Type B pancreatic cell (in vitro differentiated cells): ENCODE measurements at places on chromosomes 2 and 18. TPM values are rescaled to one million over a fixed set of nuclear protein-coding genes. Genes with fewer than 3 reads are reported as not detected.
A peak's percentile ranks its signal among the peaks of the same experiment; 100 is the strongest.

DNA sequence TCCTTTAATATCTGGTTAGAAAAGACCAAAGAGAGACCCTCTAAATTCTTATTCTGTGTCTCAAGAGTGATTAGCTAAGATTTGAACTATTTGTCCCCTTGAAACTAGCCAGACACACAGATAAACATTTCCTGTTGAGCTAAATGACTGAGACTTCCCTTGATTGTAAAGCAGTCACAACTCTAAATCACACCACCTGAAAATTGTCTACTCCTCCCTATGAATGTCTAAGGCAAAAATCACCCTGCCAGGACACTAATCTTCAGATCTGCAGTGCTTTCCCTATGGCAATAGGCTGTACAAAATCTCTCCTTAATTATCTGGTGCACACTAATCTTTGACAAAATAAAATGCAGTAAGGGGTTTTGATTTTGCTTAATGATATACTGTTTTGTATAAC lies 200.5 kb upstream of the GULP1 start:
- H3K4me3 ChIP-seq = no peak overlapping the region
- no peaks in the 10 kb centered on the region for H3K27me3 ChIP-seq
- no peak overlapping the region for H3K27ac ChIP-seq
- H3K36me3 ChIP-seq = no peaks in the 10 kb centered on the region
- DNase-seq = no peak

DNA sequence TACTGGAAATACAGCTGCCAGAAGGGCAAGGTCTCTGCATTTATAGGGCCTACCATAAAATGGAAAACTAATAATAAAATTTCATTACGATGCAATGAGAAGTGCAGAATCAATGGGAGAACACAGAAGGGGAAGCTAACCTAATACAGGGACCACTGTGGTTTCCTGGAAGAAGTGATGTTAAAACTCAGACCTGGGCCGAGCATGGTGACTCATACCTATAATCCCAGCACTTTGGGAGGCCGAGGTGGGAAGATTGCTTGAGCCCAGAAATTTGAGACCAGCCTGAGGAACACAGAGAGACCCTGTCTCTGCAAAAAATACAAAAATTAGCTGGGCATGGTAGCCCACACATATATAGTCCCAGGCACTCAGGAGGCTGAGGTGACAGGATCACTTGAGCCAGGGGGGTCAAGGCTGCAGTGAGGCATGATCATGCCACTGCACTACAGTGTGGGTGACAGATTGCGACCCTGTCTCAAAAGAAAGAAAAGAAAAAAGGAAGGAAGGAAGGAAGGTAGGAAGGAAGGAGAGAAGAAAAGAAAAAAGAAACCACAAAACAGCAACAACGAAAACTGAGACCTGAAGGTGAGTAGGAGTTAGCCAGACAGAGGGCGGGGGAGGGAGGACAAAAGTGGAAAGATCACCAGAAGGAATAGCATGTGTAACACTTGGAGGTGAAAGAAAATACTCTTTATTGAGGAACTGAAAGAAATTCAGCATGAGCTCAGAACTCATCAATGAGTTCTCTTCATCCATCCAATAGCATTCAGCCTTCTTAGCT lies 58.3 kb upstream of the DTNA start:
- H3K4me3 ChIP-seq = no peak overlapping the region
- H3K27me3 ChIP-seq = no peaks in the 10 kb centered on the region
- DNase-seq = no peak
- H3K27ac ChIP-seq = no peak overlapping the region

- H3K4me3 ChIP-seq = peak overlapping the region; percentile 98
- H3K36me3 ChIP-seq = peaks cover 8% of the 10 kb centered on the region
- no peak for DNase-seq
- no peaks in the 10 kb centered on the region for H3K27me3 ChIP-seq
- H3K4me1 ChIP-seq = peaks cover 22% of the 10 kb centered on the region
These were observed 1.9 kb downstream of the HTRA2 start for GRCh38 chr2:74531666-74532065.

- H3K27me3 ChIP-seq = no peaks in the 10 kb centered on the region
- H3K4me3 ChIP-seq = no peak overlapping the region
- H3K4me1 ChIP-seq = peaks cover 9% of the 10 kb centered on the region
- DNase-seq = no peak
These were observed 19.8 kb upstream of the HNRNPA3 start for GRCh38 chr2:177192788-177193187.

CCDC195 gene
- total RNA-seq = not detected in 2 replicates

GRCh38 chr2:70556608-70557007 lies 3.0 kb upstream of the TGFA start:
- peaks cover 19% of the 10 kb centered on the region for H3K4me1 ChIP-seq
- no peaks in the 10 kb centered on the region for H3K36me3 ChIP-seq
- DNase-seq = no peak

SLC38A11 gene
- 3.7 and 13.4 TPM in 2 replicates for total RNA-seq

- H3K36me3 ChIP-seq = no peaks in the 10 kb centered on the region
- H3K27ac ChIP-seq = no peak overlapping the region
- no peaks in the 10 kb centered on the region for H3K4me1 ChIP-seq
These were observed 17.7 kb downstream of the CXCR1 start for GRCh38 chr2:218149098-218149497.

GRCh38 chr18:70464343-70465114 lies 175.7 kb downstream of the SOCS6 start:
- H3K4me3 ChIP-seq = peak overlapping the region; percentile 87
- peak; percentile 80 for DNase-seq
- peaks cover 21% of the 10 kb centered on the region for H3K27me3 ChIP-seq
- peaks cover 13% of the 10 kb centered on the region for H3K4me1 ChIP-seq

DNA sequence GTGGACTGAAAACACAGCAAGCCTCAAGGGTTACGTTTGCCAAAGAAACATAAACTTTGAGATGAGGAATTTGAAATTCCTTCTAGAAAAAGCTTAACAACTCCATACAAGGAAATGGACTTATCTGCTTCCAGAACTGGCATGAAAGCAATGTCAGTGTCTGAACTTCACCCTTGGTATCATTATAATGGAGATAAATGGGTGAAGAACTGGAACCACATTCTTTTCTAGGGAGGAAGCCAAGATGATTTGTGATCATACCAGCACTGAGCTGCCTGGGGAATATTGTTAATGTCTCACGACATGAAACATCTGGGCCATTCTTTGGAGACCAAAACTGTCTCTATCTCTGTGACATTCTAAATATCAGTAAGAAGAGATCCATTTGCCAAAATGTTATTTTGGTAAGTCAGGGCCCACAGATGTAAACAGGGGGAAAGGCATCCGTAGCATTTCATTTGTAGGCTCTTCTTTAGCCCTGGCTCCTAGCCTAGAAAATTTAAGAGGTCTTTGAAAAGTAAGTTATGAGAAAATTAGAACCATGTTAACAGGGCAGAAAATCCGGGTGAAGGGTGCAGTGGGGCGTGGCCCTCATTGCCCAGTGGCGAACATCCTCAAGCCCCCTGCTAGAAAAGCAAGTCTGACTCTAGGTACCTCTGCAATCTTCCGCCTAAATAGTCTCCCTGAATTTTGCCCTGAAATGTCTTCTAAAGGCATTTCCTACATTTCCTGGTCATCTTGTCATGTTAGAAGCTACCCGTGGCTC lies 295.3 kb upstream of the EPAS1 start:
- H3K36me3 ChIP-seq = peaks cover 14% of the 10 kb centered on the region
- peaks cover 8% of the 10 kb centered on the region for H3K4me1 ChIP-seq
- H3K27me3 ChIP-seq = no peaks in the 10 kb centered on the region
- peak overlapping the region; percentile 54 for H3K4me3 ChIP-seq
- H3K27ac ChIP-seq = peak overlapping the region; percentile 79
- DNase-seq = no peak

GRCh38 chr2:161650116-161651015 lies 26.1 kb downstream of the SLC4A10 start:
- no peaks in the 10 kb centered on the region for H3K4me1 ChIP-seq
- no peak for DNase-seq

GRCh38 chr18:8406186-8406867 lies 202.9 kb upstream of the RAB12 start:
- DNase-seq = no peak
- H3K4me1 ChIP-seq = no peaks in the 10 kb centered on the region
- H3K27ac ChIP-seq = no peak overlapping the region
- no peaks in the 10 kb centered on the region for H3K36me3 ChIP-seq

KCNK3 gene
- total RNA-seq = 2.7 and 7.7 TPM in 2 replicates

- H3K36me3 ChIP-seq = peaks cover 4% of the 10 kb centered on the region
- no peak overlapping the region for H3K27ac ChIP-seq
- H3K27me3 ChIP-seq = peaks cover 4% of the 10 kb centered on the region
These were observed 21.9 kb upstream of the MCFD2 start for GRCh38 chr2:46937471-46937901.

DNA sequence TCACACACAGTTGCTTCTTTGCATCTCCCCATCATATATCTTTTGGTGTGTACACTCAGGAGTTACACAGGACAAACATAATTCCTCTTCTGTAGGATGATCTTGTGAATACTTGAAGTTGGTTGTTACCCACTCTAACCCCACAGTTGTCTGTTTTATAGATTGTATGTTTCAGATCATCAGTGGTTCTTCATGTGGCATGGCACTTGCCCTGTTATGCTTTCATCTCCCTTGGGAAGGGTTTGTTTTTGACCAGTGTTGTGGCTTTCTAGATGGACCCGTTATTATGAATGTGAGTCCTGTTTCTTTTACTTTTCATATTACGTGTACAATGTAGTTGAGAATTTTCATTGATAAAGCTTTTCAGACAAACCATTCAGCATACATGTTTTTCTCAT lies 82.0 kb downstream of the ZNF407 start:
- H3K27ac ChIP-seq = no peak overlapping the region
- no peak for DNase-seq
- no peak overlapping the region for H3K4me3 ChIP-seq
- H3K27me3 ChIP-seq = no peaks in the 10 kb centered on the region
- peaks cover 30% of the 10 kb centered on the region for H3K36me3 ChIP-seq

GRCh38 chr2:9641641-9642040 lies 10.8 kb upstream of the YWHAQ start:
- no peaks in the 10 kb centered on the region for H3K36me3 ChIP-seq
- no peak overlapping the region for H3K4me3 ChIP-seq
- no peaks in the 10 kb centered on the region for H3K27me3 ChIP-seq
- H3K27ac ChIP-seq = no peak overlapping the region
- peaks cover 50% of the 10 kb centered on the region for H3K4me1 ChIP-seq

GCG gene
- total RNA-seq = 4,376 and 4,649 TPM in 2 replicates

- no peaks in the 10 kb centered on the region for H3K27me3 ChIP-seq
- no peaks in the 10 kb centered on the region for H3K4me1 ChIP-seq
- H3K27ac ChIP-seq = no peak overlapping the region
These were observed 27.6 kb downstream of the VIL1 start for GRCh38 chr2:218446547-218446946.

RTP5 gene
- total RNA-seq = not detected in 2 replicates

- no peak overlapping the region for H3K4me3 ChIP-seq
- H3K4me1 ChIP-seq = peaks cover 15% of the 10 kb centered on the region
- H3K27me3 ChIP-seq = no peaks in the 10 kb centered on the region
These were observed 222.0 kb upstream of the FN1 start for GRCh38 chr2:215657844-215658243.

GRCh38 chr2:69453475-69454129 lies 16.4 kb upstream of the NFU1 start:
- no peak overlapping the region for H3K27ac ChIP-seq
- H3K36me3 ChIP-seq = no peaks in the 10 kb centered on the region
- no peaks in the 10 kb centered on the region for H3K27me3 ChIP-seq

DNA sequence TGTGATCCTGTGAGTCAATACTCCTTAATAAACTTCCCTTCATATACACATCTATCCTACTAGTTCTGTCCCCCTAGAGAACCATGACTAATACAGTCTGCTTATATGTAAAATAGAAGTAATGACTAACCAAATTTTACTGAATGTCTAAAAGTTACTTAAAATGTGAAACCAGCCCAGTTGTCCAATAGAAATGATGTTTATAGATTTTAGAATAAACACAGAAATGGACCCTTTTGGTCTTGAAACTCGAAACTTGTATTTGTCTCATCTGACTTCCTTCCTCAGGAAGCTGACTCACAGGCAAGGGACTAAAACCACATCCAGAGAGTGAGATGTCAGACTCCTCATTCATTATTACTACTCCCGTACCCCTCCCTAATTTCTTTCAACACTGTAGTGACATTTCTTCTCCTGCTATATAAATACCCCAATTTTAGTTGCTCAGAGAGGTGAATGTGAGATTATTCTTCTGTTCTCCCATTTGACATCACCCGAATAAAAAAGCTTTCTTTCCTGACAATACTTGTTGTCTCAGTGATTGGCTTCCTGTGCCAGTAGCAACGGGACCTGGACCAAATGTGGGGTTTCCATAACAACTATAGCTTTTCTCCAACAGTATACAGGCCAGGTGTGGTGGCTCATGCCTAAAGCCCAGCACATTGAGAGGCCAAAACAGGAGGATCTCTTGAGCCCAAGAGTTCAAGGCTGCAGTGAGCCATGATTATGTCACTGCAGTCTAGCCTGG lies 486.0 kb downstream of the ERBB4 start:
- H3K27ac ChIP-seq = no peak overlapping the region
- H3K27me3 ChIP-seq = no peaks in the 10 kb centered on the region
- H3K4me1 ChIP-seq = no peaks in the 10 kb centered on the region
- DNase-seq = no peak
- no peak overlapping the region for H3K4me3 ChIP-seq

SF3B1 gene
- total RNA-seq = 266 and 296 TPM in 2 replicates

PSTPIP2 gene
- 9.6 and 10.5 TPM in 2 replicates for total RNA-seq

DNA sequence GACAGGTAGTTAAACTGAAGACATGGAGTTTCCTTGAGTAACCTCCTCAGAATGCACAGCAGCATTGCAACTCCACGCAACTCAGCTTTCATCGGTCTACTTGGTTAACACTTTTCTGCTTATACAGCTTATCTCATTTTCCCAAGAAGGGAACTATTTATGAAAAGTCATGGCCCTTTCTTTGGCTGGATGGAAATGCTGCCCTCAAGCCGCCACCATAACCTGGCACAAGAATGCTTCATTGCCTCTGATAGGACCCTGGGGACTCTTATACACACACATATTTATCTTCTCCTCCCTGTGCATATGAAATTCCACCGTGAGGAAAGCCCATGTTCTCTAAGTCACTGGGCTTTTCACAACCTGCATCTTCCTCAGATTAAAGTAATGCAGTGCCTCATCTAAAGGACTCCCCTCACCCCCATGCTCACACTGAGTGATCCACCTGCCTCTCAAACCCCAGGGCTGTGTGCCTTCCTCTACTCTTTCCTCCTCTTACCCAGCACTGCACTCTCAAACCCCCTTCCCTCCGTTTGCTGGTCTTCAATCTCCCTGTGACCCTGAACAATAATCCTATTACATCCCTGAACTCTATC lies 192.0 kb upstream of the HNRNPA3 start:
- H3K27me3 ChIP-seq = peaks cover 32% of the 10 kb centered on the region
- DNase-seq = no peak
- no peak overlapping the region for H3K4me3 ChIP-seq
- H3K27ac ChIP-seq = no peak overlapping the region

GRCh38 chr18:3401669-3402620 lies 48.0 kb upstream of the TGIF1 start:
- DNase-seq = no peak
- no peak overlapping the region for H3K4me3 ChIP-seq
- H3K36me3 ChIP-seq = no peaks in the 10 kb centered on the region
